Activated CD8-positive, alpha-beta memory T cell treated with anti-CD3 and anti-CD28 coated beads, Interleukin-2, amount 50 U/mL, for 4 hours (primary cell): ENCODE measurements at places on chromosomes 4 and X.

DNA sequence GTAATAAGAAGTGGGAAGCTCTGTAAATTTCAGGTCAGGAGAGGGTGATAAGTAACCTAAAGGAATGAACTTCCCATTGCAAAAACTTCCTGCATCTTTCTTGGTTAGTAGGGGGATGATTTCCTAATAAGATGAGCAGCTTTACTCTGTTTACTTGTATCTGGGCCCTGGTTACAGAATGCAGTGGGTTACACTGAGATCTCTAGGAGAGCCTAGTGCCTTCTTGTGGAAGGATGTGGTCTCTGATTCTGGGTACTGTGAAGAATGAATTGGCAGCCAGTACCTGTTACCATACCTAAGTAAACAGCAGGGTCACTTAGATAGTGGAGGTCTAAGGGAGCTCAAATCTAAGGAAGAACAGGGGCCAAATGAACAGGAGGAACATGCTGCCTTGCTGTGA, 320.6 kb downstream of the ARHGAP10 start:
- no peak for DNase-seq

- DNase-seq: no peak
These were observed 921.7 kb upstream of the EPHA5 start for GRCh38 chr4:66591968-66592367.

- no peak for DNase-seq
These were observed 220.1 kb downstream of the DLG3 start for GRCh38 chrX:70664726-70665125.

DNA sequence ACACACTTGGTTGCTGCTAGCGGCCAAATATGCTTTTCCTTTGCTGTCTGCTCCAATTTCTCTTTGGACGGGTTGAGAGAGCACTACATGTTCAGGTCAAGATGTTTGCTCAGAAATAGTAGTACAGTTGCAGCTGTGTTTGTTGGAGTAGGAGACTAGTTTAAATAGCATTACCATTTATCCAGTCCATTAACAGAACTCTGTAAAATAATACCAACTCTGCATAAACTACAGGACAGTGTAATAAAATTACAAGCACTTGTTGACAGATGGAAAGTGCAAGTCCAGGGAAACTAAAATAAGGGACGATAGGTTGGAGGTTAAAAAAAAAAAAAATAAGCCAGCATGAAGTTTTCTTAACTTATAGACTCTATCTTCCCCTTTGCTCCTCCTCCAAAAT, 20.2 kb downstream of the SLIT2 start:
- DNase-seq: no peak

- no peak for DNase-seq
These were observed 2.6 kb downstream of the DTHD1 start for GRCh38 chr4:36283912-36284465.

DNA sequence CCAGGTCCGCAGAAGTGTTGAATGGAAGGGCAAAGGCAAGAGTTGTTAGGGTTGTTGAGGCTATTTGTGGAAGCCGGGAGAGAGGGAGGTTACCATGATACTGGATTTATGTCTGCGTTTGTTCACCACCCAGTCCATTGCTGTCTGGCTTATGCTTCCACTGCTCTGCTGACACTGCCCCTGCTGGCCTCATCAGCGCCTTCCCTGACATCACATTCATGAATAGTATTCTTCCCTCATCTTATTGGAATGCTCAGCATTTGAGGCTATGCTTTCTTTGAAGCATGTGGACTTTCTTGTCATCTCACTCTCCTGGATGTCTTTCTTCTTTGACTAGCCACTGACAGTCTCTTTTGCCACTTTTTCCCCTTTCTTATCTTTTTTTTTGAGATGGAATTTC, 10.3 kb downstream of the GNL3L start:
- no peak for DNase-seq

DNA sequence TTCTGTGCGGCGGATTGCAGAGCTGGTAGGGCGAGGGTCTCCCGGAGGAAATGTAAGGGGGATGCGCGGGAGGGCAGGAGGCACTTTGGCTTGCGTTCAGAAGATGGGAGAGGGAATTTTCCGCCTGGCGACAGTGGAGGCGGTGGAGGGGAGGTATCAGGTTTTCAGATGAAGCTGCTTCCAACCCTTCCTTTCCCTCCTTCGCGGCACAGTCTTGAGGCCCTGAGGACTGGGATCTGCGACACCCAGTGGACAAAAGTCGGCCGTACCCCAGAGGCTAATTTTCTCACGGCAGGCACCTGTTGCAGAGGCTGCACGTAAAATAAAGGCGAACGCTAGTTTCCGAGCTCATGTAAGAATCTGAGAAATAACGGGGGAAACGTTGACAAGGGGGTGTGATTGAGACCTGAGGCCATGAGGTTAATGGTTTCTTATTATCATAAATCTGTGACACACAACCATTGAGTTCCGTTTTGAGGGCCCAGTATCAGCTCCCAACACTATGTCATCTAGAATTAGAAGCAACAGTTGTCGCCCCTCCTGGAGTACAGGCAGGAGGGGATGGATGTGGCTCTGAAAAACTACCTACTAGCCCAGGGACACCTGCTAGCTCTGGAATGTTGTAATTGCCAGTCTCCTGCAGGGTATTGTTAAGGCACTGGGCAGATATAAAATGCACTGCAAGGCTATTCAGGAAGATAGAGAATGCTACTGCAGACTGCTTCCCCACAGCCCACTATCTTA, 1.1 kb downstream of the ZCCHC18 start:
- peak; percentile 41 for DNase-seq

DNA sequence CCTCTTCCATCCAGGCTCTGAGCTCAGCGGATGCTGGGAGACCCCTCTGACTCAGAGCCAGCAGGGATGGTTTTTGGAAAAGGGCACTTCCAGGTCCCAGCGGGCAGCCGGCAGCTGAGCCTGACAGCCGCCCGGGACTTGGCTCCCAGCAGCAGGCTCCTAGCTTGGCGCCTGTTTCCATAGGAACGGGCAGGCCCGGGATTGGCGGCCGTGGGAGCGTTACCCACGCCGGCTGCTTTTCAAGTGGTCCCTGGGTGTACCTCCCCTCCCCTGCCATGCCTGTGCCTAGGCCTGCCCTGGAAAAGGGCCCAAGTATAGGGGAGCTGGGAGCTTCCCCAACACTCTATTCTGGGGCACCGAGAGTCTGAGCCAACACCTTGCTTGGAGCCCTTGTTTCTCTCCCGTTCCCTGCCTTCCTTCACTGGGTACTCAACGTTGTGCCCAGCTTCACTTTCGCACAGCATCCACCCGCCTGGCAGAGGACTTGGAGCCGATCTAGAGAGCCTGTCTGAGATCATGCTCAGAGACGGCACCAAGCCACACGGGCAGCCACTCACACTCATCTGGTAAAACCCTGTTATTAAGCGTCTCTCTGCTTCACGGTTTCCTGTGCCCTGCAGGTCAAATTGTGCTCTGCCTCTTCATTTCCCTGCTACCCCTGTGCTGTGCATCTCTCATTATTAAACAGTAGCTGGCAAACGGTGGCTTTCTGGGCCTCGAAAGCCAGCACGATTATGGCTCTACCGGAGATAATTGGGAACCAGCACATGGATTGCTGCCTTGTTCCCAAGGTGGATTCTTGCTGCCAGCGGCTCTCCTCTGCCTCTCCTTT, 521.5 kb downstream of the BCOR start:
- no peak for DNase-seq

DNA sequence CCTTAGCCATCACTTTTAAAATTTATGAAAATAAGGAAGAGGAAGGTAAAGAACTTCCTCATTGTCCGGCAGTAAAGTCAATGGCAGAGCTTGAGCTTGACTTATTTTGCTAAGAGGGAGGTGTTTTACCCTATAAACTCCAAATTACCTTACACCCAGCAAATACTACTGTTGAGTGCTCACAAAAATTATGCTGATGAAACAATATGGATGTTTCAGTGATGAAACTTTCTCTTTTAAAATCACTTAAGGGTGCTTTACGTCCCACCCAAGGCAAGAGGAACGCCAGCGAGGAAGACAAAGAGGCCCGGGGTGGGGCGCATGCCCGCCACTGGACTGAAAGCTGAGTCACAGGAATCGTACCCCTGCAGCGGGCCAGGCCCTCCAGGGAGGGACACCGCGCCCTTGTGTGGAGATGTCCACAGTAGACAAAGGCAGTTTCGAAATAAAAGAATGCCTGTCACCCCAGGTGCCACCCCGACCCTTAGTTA, 560 bp upstream of the TMSB4X start:
- DNase-seq: peak; percentile 56

- no peak for DNase-seq
These were observed 31.5 kb downstream of the RTL5 start for GRCh38 chrX:72100051-72100755.

- DNase-seq: no peak
These were observed 112.7 kb downstream of the ASMT start for GRCh38 chrX:1727531-1728027.

DNA sequence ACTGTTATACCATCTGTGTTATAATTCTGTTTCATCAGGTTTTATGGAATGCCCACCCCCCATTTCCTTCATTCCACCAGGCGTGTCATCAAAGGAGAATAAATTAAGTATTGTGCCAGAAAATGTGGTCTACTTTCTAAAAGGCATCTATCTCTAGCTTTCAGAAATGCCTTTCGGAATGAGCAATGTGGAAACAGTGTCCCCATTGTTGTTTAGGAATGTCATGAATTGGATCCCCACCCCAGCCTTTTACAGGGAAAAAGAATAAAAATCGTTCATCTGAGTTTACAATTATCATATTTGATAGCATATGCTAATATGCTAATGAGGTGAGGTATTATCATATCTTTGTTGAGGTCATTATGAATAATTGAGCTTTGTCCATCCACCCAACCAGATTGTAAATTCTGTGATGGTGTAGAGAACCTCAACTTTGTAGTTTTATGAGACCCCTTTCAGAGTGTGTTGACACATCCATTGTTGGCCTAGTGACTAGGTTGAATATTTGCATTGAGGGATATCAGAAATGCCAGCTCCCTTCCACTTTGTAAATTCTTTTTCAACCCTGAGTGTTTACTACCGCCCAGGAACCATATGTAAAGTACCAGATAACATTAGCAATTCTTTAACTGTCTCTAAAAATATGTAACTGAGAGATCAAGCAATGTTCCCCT, 56.2 kb upstream of the CCDC160 start:
- no peak for DNase-seq

- DNase-seq: no peak
These were observed 34.7 kb downstream of the IL13RA1 start for GRCh38 chrX:118761939-118762707.

DNA sequence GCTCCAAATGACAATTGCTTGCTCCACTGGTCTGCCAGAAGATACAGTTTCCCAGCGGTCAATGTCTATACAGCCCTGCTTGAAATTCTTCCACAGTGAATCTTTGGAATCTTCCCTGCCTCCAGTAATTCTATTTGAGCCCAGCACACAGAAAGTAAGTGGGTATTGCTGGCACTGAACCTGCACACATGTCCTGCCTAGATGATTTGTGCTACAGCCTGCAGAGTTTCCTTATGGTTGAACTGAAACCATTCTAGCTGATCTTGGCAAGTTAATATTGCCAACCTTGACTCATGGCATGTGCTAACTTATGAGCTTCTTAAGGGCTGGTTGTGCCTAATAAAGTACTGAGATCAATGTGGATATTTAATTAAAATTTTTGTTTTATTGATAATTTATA, 553.8 kb upstream of the GNPDA2 start:
- DNase-seq: no peak

GRCh38 chrX:84216881-84217280, 28.9 kb upstream of the RPS6KA6 start:
- no peak for DNase-seq

DNA sequence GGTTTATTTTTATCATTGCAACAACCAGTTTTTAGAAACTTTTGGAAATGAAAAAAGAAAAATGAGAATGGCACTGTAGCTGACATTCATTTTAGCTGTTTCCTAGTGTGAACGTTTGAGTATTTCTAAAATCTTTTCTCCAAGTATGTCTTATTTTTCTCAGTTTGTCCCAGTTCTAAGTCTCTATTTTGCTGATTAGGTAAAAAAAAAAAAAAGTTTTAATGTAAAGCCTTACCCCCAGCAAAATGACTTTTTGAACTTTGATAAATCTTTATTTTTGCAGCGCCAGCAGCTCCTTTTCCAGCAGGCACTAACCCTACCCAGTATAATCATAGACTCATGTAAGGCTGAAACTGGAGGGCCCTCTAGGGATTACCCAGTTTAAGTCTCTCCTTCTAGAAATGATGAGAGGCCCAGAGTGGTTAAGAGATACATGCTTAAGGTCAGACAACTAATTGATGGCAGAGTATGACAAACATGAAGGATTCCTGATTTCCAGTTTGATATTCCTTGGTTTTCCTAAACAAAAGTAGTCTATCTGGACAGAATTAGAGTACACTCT, 84.3 kb upstream of the SLC4A4 start:
- DNase-seq: no peak

DNA sequence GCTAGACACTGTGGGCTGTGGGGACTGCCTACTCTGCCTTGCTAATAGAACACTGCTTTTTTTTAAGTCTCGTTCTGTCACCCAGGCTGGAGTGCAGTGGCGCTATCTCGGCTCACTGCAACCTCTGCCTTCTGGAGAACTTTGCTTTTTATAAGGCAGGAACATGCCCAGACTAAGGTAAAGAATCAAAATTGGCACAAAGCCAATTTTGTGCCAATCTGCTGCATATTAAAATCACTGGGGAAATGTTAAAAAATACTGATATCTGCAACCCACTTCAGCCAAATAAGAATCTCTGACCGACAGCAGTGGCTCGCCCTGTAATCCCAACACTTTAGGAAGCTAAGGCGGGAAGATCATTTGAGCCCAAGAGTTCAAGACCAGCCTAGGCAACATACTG, 36.5 kb upstream of the CEP135 start:
- no peak for DNase-seq

DNA sequence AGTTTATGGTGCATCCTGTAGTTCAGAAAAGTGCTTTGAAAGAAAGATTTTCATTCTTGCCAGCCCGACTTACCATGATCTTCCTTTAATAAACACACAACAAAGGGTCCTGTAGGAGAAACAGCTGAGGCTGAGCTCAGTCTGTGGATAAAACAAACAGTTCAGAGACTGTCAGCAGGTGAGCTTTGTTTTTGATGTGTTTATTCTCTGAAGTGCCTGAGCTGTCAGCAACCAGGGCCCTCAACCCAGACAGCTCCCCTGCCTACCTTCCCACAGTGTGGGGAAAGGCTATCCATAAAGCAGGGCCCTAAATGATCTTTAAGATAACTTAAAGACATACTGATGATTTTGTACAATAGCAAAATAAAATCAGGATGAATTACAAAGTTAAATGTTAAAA, 459.2 kb upstream of the GALNT7 start:
- DNase-seq: no peak

- DNase-seq: no peak
These were observed 43.9 kb downstream of the TMEM154 start for GRCh38 chr4:152635851-152636250.

GRCh38 chr4:112855058-112855457, 194.4 kb upstream of the ANK2 start:
- no peak for DNase-seq

- no peak for DNase-seq
These were observed 231.3 kb upstream of the CXXC4 start for GRCh38 chr4:104726002-104726401.

DNA sequence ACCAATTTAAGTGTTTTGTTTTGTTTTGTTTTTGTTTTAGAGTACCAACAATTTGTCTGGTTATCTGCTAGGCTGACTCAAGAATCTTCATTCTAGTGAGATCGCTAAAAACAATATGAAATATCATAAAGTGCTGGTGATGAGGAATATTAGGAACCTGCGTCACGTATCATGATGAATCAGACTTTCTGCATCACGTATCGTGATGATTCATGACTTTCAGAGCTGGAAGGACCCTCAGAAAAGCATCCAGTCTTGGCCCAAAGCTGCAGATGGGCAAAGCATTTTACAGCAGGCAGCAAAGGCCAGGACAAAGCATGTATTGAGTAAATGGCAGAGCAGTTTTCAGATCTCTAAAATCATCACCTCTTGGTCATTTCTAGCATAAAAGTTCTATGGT, 278.0 kb upstream of the BOD1L1 start:
- no peak for DNase-seq

GRCh38 chr4:122346503-122346902, 32.3 kb upstream of the ADAD1 start:
- DNase-seq: no peak
